Hindlimb muscle (tissue), 1 donor: ENCODE measurements at places on chromosomes 4 and X.

GRCh38 chr4:47837094-47837907, 566 bp downstream of the CORIN start:
- DNase-seq, result peak; percentile 24

GRCh38 chrX:136170139-136170800, 22.9 kb downstream of the FHL1 start:
- DNase-seq, result no peak

- DNase-seq, result no peak
Observed at GRCh38 chr4:41297832-41298231, 41.1 kb downstream of the UCHL1 start.

DNA sequence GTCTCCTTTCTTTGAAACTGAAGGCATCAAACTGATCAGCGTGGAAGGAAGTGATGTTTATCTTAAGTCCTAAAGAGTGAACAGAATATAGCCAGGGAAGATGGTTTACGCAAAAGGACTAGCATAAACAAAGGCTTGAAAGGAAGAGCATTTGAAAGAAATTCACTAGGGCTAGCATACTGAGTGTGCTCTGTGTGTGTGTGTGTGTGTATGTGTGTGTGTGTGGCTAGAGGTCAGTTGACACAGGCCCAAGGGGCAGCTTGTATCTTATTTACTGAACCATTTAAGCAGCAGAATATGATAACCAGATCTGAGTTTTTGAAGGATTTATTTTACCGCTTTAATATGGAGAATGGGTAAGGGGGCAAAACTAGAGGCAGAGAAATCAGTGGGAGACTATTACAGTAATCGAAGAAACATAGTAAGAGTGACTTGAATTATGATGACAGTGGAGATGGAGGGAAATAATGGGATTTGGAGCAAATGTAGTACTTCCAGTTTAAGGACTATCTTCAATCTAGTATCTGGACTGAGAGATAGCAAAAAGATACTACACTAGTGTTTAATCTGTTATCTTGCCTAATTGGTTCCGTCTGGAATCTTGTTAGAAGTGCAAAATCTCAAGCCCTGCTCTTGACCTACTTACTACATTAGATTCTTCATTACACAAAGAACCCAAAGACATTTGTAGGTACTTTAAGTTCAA, 36.9 kb downstream of the CEP44 start:
- no peak for DNase-seq

- no peak for DNase-seq
Observed at GRCh38 chr4:168070903-168071302, 21.4 kb upstream of the ANXA10 start.
